GM23248 (cell line): ENCODE measurements at places on chromosomes 12 and 14. TPM values are rescaled to one million over a fixed set of nuclear protein-coding genes. Genes with fewer than 3 reads are reported as not detected.

DNA sequence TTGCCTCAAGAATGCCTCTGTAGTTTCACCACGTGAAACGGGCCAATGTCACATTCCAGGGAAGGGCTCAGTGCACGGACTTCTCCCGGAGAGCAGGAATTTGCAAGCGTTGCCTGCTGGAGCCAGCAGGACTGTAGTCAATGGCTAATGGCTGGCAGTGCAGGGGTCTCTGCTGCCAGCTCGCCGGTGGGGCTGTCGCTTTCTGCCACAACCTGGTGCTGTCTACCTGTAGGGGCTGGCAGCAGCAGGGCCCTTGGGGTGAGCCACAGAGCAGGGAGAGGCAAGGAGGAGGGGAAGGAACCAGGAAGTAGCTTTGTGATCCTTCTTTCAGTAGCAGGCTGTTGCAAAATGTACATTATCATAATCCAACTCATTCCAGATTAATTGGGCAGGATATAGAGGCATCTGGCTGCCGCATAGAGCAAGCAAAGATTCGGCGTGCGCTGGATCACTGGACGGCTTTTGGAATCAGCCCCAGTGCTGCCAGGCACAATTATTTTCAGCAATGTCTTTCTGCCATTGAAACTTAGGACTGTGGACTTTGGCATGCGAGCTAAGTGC is 114.1 kb downstream of the PAPOLA start:
- no peak for DNase-seq

- no peak for DNase-seq
These were observed 226.6 kb downstream of the ETNK1 start for GRCh38 chr12:22851532-22851931.

DNA sequence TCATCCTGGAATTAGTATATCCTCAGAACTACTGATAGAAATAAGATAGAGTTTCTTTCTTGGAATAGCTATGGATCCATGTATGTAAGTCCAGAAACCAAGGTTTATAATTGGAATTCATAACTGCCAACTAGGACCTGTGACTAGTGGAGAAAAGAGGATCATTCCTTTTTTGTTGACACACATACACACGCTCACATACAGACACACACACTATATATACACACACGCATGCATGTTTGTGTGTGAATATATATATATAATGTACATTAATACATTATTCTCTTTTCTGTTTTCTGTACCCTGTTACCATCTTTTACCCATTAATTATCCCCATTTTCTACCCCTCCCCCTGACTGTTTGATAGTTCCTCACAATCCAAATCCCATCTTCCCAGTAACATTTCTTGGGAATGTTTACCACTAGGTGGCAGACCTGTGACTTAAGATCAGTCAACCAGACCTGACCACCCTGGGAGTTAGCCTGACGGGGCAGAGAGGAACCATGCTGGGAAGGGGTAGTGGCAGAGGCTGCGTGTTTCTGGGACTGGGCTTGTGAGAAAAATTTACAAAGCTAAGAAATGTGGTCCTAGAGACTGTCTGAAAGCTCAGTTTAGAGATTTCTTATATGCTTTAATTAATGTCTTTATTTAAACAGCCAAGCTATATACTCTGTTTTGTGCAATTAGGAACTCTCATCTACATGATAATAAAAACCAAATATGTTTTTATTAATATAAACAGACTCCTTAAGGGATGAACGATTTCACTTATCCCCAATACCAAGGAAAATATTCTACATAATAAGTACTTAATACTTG is 308.0 kb downstream of the PPFIA2 start:
- peak; percentile 79 for DNase-seq

The KRT2 gene
- total RNA-seq = not detected in 2 replicates

- no peak for DNase-seq
These were observed 83.8 kb downstream of the GALNT9 start for GRCh38 chr12:132245521-132246101.

GRCh38 chr14:89240414-89240813 is 176.6 kb downstream of the FOXN3 start:
- no peak for DNase-seq

- DNase-seq = no peak
These were observed 30.5 kb upstream of the CSRP2 start for GRCh38 chr12:76909290-76909689.

GRCh38 chr12:65602253-65602609 is 222.1 kb upstream of the HMGA2 start:
- peak; percentile 53 for DNase-seq

DNA sequence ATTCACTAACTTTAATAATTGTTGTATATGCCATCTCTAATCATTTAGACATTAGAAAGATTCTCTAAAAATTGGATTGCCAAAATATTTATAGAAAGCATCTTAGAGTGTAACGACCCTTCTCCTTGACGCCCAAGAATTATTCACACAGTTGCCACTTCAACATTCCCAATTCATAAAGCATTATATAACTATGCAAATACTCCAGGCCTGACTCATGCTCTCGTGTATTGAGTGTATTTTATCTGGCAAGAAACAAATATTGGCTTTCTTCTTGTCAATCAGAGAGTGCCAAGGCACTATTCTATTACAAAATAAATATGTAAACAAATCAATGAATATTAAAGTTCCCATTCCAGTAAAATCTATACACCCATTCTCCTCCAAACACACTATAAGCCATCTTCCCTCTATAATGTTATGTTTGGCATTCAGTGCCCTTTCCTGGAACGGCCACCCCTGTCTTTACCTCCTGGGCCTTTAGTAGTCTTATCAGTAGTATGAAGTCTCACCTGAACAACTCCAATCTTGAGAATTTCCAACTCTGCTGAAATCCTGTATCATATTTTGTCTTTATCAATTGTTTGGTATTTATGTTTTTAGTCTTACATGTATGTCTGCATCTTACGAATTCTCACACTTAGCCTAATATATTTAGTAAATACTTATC is 182.6 kb downstream of the PIK3C2G start:
- peak; percentile 48 for DNase-seq

The SP7 gene
- not detected in 2 replicates for total RNA-seq

DNA sequence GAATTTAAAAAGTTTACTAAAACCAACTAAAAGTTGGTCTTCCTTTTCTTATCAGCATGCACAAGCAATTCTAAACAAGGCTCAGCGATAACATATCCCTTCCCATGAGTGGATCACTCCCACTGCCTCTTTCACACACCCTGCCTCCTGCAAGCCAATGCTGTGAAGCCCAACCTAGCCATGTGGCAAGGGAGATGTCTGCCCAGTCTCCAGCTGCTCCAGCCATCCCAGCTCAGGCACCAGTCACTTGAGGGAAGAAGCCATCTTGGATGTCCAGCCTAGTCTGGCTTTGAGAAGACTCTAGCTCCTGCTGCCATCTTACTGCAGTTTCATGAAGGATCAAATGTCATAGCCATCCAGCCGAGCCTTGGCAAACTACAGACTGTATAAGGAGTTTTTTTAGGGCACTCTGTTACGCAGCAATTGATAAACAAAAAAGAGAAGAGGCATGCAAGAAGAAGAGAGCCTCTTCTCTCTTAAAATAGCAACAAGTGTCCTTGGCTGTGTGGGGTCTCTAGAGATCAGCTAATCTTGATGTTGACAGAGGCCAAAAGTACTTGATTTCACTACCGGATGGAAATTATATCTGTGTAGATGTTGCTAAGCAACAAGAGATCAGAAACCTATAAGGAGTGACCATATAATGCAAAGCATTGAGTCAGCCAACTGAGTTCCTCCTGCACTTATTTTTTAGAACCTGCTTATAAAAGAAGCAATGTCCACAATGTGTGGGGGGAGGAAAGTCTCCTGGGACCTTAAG is 108.9 kb downstream of the PTCSC3 start:
- no peak for DNase-seq

The DBX2 gene
- total RNA-seq = not detected in 2 replicates

DNA sequence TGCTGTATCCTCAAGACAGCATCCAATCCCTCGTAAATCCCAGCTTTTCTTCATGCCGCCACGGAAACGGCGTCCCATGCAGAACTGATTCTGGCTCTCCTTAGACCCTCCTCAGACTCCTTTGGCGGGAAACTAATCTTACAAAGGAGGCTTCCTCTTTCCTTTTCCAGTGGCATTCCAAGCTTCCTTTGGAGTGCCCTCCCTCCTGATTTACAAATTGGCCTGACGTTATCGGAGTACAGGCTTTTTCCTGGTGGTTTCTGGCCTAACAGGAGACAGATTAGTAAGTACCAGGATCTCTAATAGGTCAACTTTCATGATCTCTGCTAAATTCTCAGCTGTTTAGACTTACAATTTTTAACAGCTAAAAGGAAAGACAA is 1.3 kb upstream of the ZDHHC17 start:
- peak; percentile 22 for DNase-seq

The SLC25A21 gene
- total RNA-seq = not detected in 2 replicates

The TROAP gene
- 4.4 and 6.2 TPM in 2 replicates for total RNA-seq

The TMPRSS12 gene
- total RNA-seq = not detected in 2 replicates

GRCh38 chr12:14314801-14315200 is 50.7 kb upstream of the ATF7IP start:
- DNase-seq = no peak

The ACSM4 gene
- not detected in 2 replicates for total RNA-seq

- DNase-seq = no peak
These were observed 975.1 kb downstream of the BCL11B start for GRCh38 chr14:98296895-98297294.
